ENCODE measurements at places on chromosomes 5 and 9. TPM values are rescaled to one million over a fixed set of nuclear protein-coding genes. Genes with fewer than 3 reads are reported as not detected.

- DNase-seq: no peak
These were observed 47.7 kb upstream of the BOD1 start for GRCh38 chr5:173664154-173664526.

GRCh38 chr9:92600462-92601261 lies 64.9 kb upstream of the ECM2 start:
- no peak for DNase-seq

GRCh38 chr9:9536523-9536922 lies 1076.3 kb downstream of the PTPRD start:
- no peak for DNase-seq

The PCDHGA2 gene
- 19.4 TPM for total RNA-seq

The PCDHA9 gene
- 2.3 TPM for total RNA-seq

- DNase-seq: no peak
These were observed 186.7 kb downstream of the NTRK2 start for GRCh38 chr9:84856181-84856632.

The MSANTD3 gene
- total RNA-seq: 24.9 TPM

The NKD2 gene
- total RNA-seq: 42.1 TPM
